Activated T-cell treated with anti-CD3 and anti-CD28 coated beads, Interleukin-2, amount 50 U/mL, for 72 hours (primary cell): ENCODE measurements at places on chromosomes 6 and 20. TPM values are rescaled to one million over a fixed set of nuclear protein-coding genes. Genes with fewer than 3 reads are reported as not detected.

GRCh38 chr6:125834348-125834747 lies 43.6 kb downstream of the NCOA7 start:
- H3K4me1 ChIP-seq: peaks cover 51% of the 10 kb centered on the region
- peaks cover 2% of the 10 kb centered on the region for H3K36me3 ChIP-seq
- no peaks in the 10 kb centered on the region for H3K27me3 ChIP-seq

DNA sequence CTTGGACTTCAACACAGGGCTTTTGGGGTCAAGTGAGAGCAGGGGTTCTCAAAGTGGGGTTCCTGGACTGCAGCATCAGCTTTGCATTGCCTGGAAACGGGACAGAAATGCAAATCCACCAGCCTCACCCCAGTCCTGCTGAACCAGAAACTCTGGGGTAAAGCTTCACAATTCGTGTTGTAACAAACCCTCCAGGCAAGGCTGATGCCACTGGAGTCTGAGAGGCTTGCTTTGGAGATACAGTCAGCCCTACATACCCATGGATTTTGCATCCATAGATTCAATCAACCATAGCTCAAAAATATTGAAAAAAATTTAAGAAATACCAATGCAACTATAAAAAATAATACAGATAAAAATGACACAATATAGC lies 160.4 kb upstream of the ECI2 start:
- H3K4me3 ChIP-seq: no peak overlapping the region
- no peak overlapping the region for H3K27ac ChIP-seq
- H3K36me3 ChIP-seq: no peaks in the 10 kb centered on the region
- peaks cover 15% of the 10 kb centered on the region for H3K27me3 ChIP-seq
- no peak for DNase-seq

DNA sequence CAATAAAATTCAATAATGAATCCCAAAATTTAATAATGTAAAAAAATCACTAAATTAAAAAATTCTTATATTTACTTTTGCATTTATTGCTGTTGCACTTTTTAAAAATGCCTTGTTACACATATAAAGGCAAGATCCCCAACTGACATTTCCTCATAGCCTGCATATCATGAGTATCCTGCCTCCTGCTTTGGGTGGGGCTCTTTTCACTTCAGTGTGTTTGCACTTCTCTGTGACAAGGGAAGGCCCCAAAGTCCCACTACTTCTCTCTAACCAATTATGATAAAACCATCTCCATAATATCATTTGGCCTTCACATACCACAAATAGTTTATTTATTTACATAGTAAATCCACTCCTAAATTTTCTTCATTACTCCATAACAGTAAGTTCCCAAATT lies 446.1 kb upstream of the MARCKS start:
- H3K4me3 ChIP-seq: no peak overlapping the region
- H3K27ac ChIP-seq: no peak overlapping the region
- no peak for DNase-seq
- H3K36me3 ChIP-seq: no peaks in the 10 kb centered on the region
- H3K27me3 ChIP-seq: no peaks in the 10 kb centered on the region

DNA sequence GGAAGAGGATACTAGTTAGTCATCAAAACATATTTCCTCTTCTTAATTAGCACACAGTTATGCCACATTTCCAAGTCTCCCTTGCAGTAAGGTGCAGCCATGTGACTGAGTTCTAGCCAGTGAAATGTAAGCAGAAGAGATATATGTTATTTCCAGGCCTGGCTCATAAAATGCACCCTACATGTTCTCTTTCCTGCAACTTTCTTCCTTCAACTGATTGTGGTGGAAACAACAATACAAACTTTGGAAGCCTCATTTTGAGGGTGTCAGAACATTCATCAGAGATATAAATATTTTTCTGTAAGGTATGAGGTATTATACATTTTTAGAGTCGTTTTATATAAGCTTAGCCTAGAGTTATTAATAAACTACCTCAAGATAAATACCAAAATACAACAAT lies 110.9 kb upstream of the PDE7B start:
- no peak for DNase-seq
- no peaks in the 10 kb centered on the region for H3K36me3 ChIP-seq
- H3K4me3 ChIP-seq: no peak overlapping the region
- no peak overlapping the region for H3K27ac ChIP-seq
- peaks cover 7% of the 10 kb centered on the region for H3K4me1 ChIP-seq

- no peak for DNase-seq
- H3K36me3 ChIP-seq: no peaks in the 10 kb centered on the region
- peaks cover 40% of the 10 kb centered on the region for H3K27me3 ChIP-seq
- no peak overlapping the region for H3K27ac ChIP-seq
- no peaks in the 10 kb centered on the region for H3K4me1 ChIP-seq
These were observed 106.3 kb upstream of the LY86 start for GRCh38 chr6:6482256-6482655.

- H3K27ac ChIP-seq: no peak overlapping the region
- no peak for DNase-seq
- H3K36me3 ChIP-seq: no peaks in the 10 kb centered on the region
- H3K4me1 ChIP-seq: no peaks in the 10 kb centered on the region
These were observed 526.6 kb upstream of the IRAK1BP1 start for GRCh38 chr6:78340755-78341154.

The OOEP gene
- 0.77 TPM for total RNA-seq

The FERMT1 gene
- total RNA-seq: 0.34 TPM
